ENCODE measurements at places on chromosomes 6 and 20. TPM values are rescaled to one million over a fixed set of nuclear protein-coding genes. Genes with fewer than 3 reads are reported as not detected.

GRCh38 chr20:61812121-61812844 is 253.4 kb downstream of the TAF4 start:
- no peak for DNase-seq

DNA sequence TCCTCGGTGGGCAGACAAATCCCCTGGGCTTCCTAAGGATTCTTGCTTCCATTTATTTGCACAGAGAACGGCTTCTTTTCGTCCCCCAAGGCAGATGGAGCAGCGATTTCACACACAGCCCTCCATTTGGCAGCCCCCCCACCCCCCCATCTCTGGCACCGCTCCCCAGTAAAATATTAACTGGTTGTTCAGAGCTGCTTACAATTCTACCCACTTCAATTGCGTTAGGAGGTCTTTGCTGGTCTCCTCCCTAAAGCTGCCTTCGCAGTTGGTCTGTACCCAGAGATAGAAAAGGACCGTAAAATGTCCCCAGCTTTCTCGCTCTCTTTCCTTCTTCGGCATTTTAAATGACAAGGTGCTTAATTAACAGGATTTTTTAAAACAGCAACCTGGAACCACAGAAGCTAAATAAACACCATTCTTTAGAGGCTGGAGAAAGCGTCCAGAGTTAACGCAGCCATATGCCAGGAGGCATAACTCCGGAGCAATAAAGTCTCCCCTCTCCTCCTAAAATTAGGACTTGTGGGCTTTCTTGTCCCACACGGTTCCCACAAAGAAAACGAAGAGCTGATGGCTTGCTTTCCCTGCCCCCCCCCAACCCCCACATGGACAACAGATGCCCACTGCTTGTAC is 1.7 kb upstream of the ZMYND8 start:
- DNase-seq = no peak

The MYO6 gene
- total RNA-seq = 9.5 TPM

The FITM2 gene
- 162 TPM for total RNA-seq

GRCh38 chr6:18415671-18416340 is 28.7 kb downstream of the RNF144B start:
- no peak for DNase-seq

- peak; percentile 32 for DNase-seq
Observed at GRCh38 chr6:105799056-105799455, 287.1 kb upstream of the PRDM1 start.

DNA sequence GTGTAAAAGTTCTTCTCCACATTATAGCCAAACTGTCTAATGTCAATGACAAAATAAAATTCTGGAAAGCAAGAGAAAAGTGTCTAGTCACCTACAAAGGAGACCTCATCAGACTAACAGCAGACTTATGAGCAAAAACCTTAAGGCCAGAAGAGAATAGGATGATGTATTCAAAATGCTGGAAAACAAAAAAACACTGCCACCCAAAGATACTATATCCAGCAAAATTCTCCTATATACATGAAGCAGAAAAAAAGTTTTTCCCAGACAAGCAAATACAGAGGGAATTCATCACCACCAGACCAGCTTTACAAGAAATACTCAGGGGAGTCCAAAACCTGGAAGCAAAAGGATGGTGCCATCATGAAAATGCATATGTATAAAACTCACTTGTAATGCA is 755.6 kb upstream of the CITED2 start:
- no peak for DNase-seq

The MICAL1 gene
- total RNA-seq = 11.4 TPM

The HSD17B8 gene
- total RNA-seq = 19.8 TPM

The ADAM33 gene
- total RNA-seq = 3.5 TPM

The NOTCH4 gene
- total RNA-seq = 36.4 TPM

The RAET1E gene
- total RNA-seq = 5.0 TPM

The RIPPLY2 gene
- not detected for total RNA-seq

DNA sequence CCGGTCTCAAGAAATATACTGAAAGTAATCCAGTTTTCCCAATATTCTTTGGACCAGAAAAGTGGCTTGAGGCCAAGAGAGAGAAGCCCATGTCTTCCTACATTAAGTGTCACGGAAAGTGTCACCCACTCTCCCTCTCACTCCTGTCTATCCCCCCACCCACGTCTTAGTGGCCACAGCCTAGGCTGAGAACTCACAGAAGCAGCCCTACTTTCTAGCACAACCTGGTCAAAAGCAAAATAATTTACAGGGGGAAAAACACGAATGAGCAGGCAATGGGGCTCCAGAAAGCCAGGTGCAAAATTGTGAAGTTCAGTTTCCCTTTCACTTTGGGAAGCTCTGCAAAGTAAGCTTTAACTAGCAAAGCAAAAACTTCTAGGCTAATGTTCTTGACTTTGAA is 118.0 kb downstream of the OPRM1 start:
- no peak for DNase-seq

GRCh38 chr20:12788632-12789299 is 220.0 kb upstream of the SPTLC3 start:
- no peak for DNase-seq

The PGC gene
- not detected for total RNA-seq

- no peak for DNase-seq
Observed at GRCh38 chr20:46802722-46803121, 91.9 kb upstream of the EYA2 start.

The KCNQ5 gene
- not detected for total RNA-seq

DNA sequence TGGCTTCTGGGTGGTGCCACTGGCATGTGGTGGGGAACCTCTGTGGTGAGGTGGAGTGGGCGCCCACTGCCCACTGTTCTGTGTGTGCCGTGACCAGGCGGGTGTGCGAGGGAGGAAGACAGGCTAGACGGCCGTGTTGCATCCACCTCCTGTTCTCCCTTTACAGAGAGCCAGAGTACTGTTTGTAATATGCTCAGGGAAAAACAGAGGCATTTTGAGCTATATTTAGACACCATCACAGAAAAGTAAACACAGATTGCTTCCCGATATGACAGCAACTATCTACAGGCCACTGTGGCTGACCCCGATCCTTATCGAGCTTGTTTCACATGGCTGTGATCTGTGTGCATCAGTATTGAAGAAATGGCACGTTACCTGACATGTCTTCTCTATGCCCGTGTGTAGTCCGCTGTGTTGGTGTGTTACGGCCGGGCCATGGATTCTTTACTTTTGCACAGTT is 45.6 kb downstream of the ARID1B start:
- DNase-seq = no peak

GRCh38 chr20:2342243-2342642 is 38.5 kb upstream of the TGM6 start:
- DNase-seq = no peak

GRCh38 chr20:10654630-10655029 is 19.2 kb downstream of the JAG1 start:
- no peak for DNase-seq

The TJAP1 gene
- total RNA-seq = 22.8 TPM

DNA sequence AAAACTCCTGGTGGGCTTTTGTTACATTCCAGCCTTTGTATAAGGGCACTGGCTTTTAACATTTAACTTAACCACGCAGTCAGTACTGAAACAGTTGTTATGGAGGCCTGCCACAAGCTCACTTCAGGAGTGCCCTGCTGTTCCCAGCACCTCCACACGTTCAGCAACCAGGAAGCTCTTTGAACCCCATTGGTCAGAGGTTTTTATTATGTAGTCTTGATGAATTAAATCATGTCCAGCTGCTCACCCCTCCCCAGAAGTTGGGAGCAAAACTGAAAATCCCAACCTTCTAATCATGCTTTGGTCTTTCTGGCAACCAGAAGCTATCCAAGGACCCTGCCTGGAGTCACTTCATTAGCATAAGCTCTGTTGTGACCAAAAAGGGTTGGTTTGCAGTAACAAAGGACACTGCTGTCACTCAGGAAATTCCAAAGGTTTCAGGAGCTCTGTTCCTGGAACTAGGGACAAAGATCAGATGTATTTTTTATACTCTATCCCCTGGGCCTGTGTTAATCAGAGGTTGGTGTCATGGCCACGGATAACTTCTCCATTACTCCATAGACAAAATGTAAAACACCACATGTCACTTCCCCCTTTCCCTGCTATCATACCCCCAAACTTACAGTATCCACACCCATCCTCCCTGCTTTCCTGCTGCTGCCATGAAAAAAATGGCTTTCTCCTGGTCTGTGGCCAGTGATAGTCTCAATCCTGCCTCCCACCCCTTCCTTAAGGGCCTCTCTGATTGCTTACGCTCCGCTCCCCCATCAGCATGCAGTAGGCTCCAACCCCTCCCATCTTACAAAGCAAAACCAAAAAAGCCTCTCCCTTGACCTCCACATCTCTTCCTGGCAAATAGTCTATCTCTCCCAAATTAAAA is 3.1 kb downstream of the ARMC12 start:
- no peak for DNase-seq

DNA sequence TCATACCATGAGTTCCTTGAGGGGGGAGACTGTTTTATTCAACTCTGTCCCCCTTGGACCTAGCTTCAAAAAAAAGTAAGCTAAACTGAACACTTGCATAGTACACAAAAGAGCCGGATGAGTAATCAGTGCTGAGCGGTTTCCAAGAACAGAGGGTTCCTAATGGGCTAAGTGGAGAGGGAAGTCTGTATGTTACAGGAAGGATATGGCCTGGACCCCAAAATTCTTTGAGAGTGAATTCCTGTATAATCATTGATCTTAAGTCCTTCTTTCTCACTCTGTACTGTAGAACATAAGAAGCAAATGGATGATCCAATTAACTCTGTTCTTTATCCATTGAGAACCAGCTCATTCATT is 324.7 kb upstream of the CNR1 start:
- no peak for DNase-seq

DNA sequence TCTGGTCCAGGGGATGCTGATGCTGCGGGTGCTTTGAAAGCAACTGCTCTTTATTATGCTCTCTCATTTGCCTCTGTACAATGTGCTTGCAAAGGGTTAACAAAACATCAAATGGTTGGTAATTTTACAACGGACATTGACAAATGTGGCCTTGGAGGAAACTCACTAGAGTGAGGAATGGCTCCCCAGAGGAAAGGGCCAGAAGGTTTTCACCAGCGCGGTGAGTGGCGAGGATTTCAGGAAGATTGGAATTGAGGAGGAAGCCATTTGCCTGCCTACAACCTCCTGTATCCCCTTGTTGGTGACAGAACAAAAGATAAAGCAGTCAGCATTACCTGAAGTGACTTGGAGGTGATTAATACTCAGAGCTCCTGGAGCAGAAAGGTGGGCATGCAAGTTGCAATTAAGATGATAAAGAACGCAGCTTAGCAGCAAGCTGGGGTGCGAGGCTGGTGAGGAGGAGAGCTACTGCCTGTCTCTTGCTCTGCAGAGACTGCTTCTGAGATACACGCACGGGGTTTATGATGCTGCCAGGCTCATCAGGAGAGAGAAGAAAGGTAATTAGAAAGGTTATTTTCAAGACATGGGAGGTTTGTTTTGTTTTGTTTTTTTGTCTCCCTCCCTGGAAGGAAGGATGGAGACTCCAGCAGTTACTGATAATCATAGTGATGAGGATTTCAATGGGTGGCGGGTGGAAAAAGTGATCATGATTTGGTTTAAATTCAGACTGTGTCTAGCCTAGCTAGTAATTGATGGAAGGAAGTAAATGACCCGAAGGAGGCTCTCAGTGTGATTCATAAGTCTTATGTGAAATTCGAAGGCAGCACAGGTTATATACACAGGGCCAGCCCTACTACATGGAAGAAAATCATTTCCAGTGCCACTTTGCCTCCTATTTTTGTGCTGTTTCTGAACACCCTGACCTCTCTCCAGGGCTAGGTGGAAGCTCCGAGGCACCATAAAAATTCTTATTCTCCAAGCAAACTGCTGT is 141.6 kb upstream of the DTNBP1 start:
- DNase-seq = no peak

GRCh38 chr20:62400021-62400420 is 7.1 kb downstream of the CABLES2 start:
- no peak for DNase-seq

- DNase-seq = no peak
Observed at GRCh38 chr6:91672201-91672600, 1085.3 kb upstream of the MAP3K7 start.
